Forelimb muscle (tissue), 1 donor: ENCODE measurements at places on chromosomes 16 and 17. TPM values are rescaled to one million over a fixed set of nuclear protein-coding genes. Genes with fewer than 3 reads are reported as not detected.

DNA sequence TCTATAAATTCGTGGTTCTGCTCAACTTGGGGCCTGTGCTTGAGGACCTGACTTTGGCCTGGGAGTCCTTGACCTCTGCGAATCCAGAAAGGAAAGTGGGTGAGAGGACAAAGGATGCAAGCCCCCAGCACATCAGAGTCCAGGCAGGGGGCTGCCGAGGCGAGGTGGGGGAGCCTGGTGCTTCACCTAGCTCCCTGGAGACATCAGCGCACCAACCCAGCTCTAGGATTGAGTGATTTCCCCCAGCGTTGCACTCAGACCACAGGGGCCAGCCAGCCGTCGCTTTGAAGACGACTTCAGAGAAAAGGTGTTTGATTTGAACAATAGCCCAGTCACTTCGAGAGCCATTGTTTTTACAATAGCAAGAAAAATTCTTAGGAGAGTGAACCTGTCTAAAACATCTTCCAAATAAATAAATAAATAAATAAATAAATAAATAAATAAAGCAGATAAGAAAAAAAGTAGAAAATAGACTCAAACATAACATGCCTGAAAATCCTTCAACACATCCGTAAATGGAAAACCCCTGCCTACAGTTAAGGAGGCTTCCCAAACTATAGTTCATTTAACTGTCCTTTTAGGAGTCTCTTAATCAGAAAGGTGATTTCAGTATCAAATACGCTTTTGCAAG, 180.9 kb downstream of the RBFOX3 start:
- DNase-seq: no peak

DNA sequence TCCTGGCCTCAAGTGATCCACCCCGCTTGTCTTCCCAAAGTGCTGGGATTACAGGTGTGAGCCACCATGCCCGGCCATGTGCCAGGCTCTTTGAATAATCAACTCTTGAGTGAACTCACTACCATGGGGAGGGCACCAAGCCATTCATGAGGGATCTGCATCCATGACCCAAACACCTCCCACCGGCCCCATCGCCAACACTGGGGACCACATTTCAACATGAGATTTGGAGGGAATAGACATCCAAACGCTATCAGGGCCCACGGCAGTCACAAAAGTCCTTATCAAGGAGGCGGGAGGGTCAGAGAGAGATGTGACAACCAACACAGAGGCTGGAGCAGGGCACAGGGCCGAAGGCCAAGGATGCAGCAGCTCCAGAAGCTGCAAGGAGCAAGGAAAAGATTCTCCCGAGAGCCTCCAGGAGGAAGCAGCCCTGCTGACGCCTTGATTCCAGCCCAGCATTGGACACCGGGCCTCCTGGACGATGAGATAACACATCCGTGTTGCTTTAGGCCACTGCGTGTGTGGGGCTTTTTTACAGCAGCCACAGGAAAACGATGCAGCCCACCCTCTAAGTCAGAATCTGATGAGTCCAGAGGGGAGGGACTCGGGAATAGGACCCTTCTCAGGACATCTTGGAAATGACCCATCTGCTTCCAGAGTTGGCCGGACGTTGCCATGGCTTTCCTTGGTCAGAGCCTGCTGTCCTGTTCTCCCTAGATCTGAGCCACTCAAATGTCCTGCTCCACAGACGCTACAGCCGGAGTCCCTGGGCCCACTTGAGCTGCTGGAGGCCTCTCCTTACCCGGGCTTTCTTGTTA, 47.3 kb upstream of the CMIP start:
- no peak for DNase-seq

The NUP85 gene
- polyA plus RNA-seq: 34.4 TPM

DNA sequence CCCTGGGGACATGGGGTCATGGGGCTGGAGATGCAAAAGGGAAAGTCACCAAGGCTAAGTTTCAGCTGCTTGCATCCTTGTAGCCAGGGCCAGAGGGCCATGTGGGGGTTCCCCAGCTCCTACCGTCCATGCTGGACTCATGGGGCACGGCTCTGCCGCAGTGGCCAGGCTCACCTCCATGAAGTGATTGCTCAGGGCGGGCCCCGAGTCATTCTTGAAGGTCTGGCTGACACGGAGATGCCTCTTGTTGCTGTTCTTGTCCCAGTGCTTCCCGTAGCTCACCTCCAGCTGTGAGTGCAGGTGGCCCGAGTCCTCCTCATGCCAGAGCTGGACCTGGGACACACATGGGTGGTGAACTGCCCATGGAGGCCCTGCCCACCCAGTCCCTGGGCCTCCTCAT, 114.5 kb downstream of the RMI2 start:
- DNase-seq: no peak

GRCh38 chr16:35102780-35103403, 1643.5 kb downstream of the TP53TG3F start:
- no peak for DNase-seq

GRCh38 chr16:13168091-13168572, 266.7 kb downstream of the SHISA9 start:
- no peak for DNase-seq

GRCh38 chr17:78748730-78749317, 33.2 kb downstream of the CYTH1 start:
- no peak for DNase-seq

DNA sequence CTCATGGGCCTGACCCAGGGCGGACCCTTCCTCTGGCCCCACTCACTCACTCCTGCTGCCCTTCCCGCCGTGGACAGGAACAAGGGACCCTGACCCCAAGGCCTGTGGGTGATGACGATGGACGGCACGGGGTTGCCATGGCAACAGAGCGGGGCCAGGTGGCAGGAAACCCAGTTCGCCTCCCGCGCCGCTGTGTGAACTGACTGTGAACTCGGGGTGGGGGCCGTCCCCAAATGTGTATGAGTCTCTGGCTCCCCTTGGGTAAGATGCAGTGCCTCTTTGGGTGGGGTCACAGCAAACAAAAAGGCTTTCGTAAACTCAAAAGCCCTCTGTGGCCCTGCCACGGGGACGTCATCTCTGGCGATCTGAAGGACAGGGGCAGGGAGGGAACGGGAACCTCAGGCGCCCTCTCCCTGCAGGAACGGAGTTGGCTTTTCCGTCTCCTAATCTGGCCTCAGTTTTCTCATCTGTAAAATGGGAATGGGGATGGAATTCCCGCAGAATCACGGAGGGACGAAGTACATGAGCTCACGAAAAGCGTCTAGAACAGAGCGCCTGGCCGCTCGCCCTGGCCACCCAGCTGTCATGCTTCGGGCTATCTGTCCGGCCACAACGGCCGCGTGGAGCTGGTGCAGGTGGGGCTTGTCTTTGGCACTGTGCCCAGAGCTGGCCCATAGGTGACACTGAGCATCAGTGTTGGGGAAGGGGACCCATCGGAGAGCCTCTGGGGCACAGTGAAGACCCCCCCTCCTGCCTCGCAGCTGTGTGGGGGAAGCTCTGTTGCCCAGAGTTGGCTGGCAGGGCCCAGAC, 44.9 kb upstream of the PABPN1L start:
- no peak for DNase-seq

The KCNJ2 gene
- polyA plus RNA-seq: 4.7 TPM

- no peak for DNase-seq
Observed at GRCh38 chr17:61353615-61354014, 46.0 kb upstream of the TBX2 start.

- DNase-seq: no peak
Observed at GRCh38 chr16:86513471-86514277, 3.3 kb downstream of the FOXF1 start.

The CCL8 gene
- polyA plus RNA-seq: 0.68 TPM

DNA sequence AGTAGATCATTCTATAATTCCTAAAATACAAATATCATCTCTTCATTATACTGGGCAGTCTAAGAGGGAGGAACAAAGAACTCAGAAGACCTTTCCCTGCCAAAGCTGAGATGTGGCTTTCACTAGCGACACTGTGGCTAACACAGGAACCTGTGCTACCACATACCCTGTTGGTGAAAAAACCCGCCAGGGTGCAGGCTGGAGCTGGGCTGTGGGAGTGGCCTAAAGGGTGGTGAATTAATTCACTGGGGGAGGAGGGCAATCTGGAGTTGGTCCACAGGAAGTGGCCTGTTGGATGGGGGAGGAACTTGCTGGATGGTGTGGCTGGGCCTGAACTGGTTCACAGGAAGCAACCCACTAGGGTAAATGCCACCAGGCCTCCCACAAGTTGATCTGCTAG, 7.4 kb downstream of the ZNF594 start:
- DNase-seq: no peak

DNA sequence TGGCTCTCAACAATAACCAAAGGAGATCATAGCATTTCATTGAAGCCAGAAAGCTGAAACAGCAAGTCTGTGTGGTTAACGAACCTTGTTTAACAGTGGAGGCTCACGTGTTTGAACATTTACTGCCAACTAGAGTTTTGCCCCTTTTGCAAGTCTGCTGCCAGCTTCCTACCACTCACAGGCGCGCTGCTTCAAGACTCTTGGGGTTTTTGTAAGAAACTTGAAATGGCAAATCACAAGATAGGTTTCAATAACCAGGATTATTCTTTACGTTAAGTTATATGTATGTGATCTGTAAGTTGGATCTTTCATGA, 1.2 kb downstream of the SNTB2 start:
- DNase-seq: no peak

The CSH1 gene
- polyA plus RNA-seq: 2.7 TPM

DNA sequence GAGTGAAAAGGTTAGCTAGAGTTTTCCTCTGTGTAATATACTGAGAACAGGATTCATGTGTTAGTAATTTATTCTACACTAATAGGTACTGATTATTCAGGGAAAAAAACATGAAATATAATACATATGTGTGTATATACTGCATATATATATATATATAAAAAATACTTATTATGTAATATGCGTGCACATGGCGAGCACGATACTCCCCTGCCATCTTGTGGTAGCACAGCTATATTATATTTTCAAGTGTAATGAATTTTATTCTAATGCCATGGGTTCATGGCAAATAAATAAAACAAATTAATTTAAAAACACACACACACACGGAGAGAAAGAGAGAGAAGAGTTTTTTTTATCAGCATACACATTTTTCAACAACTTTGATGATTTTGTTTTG, 460.6 kb downstream of the KCNJ2 start:
- no peak for DNase-seq

- DNase-seq: no peak
Observed at GRCh38 chr17:74299226-74300009, 25.4 kb downstream of the DNAI2 start.

GRCh38 chr17:80586846-80587228, 42.2 kb downstream of the RPTOR start:
- no peak for DNase-seq

- no peak for DNase-seq
Observed at GRCh38 chr16:9934723-9935508, 247.3 kb downstream of the GRIN2A start.
